ENCODE measurements at places on chromosomes 13 and 19.

GRCh38 chr13:51644654-51645053, 60.4 kb downstream of the WDFY2 start:
- DNase-seq = no peak

- no peak for DNase-seq
These were observed 263.3 kb downstream of the COG6 start for GRCh38 chr13:39918620-39919236.

DNA sequence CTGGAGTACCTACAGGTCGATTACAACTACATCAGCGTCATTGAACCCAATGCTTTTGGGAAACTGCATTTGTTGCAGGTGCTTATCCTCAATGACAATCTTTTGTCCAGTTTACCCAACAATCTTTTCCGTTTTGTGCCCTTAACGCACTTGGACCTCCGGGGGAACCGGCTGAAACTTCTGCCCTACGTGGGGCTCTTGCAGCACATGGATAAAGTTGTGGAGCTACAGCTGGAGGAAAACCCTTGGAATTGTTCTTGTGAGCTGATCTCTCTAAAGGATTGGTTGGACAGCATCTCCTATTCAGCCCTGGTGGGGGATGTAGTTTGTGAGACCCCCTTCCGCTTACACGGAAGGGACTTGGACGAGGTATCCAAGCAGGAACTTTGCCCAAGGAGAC, 4.7 kb downstream of the SLITRK5 start:
- DNase-seq = no peak

DNA sequence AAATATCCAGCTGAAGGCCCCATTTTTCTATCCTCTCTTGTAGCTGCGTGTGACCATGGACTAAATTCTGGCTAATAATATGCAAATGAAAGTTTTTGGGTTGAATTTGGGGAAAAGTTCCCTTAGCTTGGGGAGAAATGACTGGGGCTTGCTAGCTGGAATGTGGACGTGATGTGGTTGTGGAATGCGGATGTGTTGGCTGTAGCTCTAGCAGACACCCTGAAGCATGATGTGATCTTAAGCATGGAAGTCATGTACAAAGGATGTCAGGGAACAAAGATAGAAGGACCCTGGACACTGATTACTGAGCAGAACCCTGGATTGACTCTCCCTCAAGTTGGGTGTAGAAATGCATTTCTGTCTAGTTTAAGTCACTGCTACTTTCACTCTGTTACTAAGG, 25.4 kb upstream of the SCEL start:
- no peak for DNase-seq

GRCh38 chr19:47582320-47582909, 9.5 kb upstream of the ZNF541 start:
- peak; percentile 91 for DNase-seq

DNA sequence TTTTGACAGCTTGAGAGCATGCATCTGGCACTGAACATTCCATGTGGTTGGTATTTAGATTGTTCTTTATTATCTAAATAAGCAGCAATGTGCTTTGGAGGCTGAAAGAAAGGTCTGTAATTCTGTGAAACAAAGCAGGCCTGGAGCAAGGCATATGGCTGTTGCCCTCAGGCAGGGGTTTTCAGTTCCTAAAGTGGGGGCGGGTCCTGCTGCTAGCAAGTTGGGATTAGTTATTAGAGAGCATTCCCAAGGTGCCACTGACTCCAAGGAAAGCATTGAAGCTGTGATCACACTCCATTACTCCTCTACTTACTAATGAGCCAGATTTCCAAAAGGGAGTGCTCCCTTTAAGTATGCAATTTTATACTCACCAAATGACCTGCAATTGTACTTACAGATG, 432.2 kb downstream of the OLFM4 start:
- no peak for DNase-seq

DNA sequence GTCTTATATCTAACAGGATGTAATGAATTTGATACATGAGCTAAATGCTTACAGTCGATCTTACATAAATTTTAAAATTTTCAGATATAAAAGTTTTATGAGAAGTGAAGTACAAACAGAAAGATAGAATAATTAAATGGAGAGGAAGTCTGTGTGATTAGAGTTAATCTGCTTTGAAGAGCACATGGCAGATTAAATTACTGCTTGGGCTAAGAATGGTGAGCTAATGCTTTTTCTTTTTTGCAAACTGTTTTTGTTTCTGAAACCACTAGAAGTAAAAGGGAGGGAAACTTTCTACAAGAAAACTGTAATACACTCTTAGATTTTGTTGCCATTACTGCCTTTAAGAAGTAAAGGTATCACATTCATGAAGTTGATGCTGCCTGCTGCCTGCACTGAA, 96.3 kb upstream of the SPRY2 start:
- no peak for DNase-seq

DNA sequence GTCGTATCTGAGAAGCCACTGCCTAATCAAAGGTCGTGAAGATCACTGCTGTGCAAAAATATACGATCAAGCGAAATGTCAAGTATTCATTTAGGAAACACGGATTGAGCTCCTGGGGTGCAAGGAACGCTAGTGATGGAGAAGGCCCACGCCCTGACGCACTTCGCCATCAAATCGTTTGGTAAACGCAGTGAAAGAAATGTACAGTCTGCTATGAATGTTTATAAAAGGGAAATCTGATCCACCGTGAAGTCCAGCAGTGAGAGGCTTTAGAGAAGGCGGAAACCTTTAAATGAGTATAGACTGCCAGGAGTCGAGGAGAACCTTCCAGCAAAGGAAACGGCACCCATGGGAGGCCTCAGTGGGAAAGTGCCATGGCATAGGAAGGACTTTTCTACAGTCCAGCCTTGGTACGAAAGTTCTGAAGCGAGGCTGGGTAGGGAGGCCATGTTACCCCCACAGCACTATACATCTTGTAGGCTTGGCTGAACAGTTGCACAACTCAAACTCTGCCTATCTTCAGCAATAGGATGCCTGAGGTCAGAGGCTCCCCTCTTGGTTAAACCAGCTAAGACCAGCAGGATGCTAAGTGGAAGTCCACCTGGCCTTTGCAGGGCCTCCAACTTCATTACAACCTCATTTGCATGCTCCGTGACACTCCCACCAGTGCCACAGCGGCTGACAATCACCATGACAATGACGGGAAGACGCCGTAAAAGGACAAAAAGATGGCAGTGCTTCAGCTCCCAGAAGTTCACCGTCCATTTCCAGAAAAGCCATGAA, 20.4 kb downstream of the PCID2 start:
- no peak for DNase-seq

DNA sequence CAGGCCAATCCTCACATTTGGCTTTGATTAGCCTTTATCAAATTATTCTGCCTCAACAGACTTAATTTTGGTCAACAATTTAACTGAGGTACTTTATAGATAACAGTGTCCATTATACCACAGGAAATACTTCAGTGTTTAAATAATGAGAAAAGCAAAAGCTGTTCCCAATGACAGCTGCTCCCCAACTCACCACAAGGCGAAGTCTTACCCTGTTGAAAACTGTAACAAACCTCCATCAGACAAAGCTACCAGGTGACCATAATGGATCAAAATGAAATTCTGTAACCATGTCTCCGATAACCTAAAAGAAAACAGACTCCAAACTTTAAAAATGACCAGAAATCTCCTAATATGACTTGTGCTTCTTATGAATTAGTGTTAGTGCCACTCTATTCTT, 50.3 kb downstream of the ZNF44 start:
- DNase-seq = no peak

- no peak for DNase-seq
These were observed 40.9 kb downstream of the GJA3 start for GRCh38 chr13:20119960-20120359.

- no peak for DNase-seq
These were observed 5.3 kb downstream of the MLNR start for GRCh38 chr13:49225223-49226042.

DNA sequence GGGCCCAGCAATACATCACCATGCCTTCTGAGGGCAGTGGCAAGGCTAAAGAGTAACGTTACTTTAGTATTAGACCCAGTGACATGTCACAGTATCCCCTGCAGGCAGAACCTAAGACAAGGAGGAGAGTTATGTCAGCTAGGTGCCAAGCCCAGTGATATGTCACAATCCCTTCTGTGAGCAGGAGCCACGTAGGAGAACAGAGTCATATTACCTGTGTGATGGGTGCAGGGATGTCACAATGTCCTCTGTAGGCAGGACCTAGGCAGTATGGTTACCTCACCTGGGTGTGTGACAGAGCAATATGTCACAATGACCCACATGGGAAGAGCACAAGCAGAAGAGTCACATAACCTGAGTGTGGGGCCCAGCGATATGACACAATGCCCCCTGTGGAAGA, 121.8 kb downstream of the ZNF675 start:
- no peak for DNase-seq

- peak; percentile 27 for DNase-seq
These were observed 18.7 kb upstream of the ZNF888 start for GRCh38 chr19:52941941-52942385.

GRCh38 chr13:95614641-95615245, 29.8 kb downstream of the DZIP1 start:
- no peak for DNase-seq

DNA sequence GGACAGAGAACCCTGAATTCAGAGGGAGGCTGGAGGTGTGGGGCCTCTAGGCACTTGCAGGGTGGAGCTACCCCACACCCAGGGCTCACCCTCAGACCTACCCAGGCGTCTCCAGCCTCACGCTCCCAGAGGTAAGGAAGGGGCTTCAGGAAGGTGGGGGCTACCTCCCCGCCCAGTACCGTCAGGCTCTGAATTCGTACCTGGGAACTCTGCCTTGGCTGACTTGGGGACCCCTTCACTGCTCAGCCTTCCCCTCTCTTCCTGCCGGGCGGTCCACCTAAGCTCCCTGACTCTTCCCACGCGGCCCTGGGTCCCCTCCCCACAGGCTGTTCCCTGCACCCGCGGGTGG, 28.5 kb upstream of the PARP4 start:
- DNase-seq = no peak

DNA sequence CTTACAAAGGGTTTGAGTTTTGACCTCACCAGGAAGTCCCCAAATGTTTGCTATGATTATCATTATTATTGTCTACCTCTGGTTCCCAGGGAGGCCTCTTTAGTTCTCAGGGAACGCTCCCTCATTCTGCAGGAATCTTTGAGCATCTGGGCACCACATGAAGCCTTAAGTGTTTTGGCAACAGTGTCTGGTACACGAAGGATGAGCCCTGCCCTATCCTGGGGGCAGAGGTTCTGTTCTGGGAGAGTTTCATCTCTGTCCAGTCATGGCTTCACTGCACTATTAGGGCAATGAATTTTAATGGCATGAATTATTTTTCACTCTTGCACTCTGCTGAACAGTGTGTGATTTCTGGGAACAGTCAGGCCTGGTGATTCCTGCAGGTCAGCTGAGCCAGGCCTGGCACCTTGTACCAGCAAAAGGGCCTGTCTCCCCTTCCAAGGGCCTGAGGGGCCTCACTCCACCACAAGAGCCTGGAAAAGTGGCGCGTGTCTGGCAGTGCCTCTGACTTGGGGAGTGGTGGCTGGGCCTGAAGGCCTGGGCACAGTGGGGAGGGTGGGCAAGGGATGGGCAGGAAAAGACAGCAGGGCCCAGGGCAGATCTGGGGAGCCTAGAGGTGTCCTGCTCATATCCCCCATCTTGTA, 4.6 kb downstream of the FAM187B start:
- no peak for DNase-seq

Data from fibroblast of skin of back (primary cell).